ENCODE measurements at places on chromosomes 6 and 20.

GRCh38 chr6:133313068-133313467 is 71.9 kb downstream of the EYA4 start:
- DNase-seq = no peak

GRCh38 chr20:55135923-55136322 is 660.5 kb downstream of the DOK5 start:
- DNase-seq = no peak

DNA sequence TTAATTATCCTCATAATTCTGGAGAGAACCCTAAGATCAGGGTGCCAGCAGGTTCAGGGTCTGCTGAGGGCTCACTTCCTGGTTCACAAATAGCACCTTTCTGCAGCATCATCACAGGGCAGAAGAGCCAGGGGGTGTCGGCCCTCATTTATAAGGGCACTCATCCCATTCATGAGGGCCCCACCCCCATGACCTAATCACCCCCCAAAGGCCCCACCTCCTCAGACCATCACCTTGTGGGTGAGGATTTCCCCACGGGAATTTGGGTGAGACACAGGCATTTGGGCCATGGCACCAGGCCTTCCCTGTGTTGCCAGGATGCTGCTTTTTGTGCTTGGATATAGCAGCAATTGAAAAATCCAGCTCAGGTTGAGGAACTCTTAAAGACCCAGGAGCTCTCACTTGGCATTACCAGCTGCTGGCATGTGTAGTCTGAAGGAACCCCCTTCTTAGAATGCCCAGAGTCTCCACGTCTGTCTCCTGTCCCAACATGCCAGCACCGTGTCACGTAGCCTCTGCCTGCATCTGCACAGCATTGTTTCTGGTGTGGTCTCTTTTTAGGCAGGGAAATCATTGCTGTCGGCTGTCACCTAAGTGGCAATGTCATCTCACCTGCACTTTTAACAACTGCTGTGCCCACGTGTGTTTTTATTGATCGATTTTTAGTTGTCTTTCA is 71.5 kb downstream of the RPP40 start:
- DNase-seq = no peak

DNA sequence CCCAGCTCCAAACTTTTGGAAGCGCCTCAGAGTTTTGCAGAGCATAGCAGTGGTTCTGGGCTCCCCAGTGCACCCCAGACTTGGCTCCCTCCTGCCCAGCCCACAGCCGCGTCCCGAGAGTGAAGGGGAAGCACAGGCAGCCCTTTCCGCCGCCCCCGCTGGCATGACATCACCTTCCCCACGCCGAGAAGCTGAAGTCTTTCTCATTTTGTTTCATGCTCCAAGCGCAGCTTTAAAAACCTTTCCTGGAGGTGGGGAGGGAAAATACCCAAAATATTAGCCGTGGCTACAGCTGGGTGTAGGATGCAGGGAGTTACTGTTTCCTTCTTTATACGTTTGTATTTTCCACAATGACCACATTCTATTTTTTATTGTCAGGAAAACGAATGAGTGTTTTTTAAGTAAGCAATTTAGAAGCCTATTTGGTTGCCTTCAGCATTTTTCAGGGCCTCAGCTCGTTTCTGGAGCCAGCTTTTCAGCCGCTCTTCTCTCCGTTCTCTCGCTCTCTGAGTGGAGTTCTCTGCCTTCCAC is 72.9 kb downstream of the SNX5 start:
- DNase-seq = peak; percentile 88

GRCh38 chr6:48429610-48430009 is 318.6 kb upstream of the PTCHD4 start:
- no peak for DNase-seq

- DNase-seq = no peak
Measured at GRCh38 chr20:37954626-37955025, 51.7 kb downstream of the VSTM2L start.

GRCh38 chr6:19831358-19831757 is 5.8 kb upstream of the ID4 start:
- DNase-seq = no peak

- no peak for DNase-seq
Measured at GRCh38 chr6:25535632-25536225, 116.3 kb upstream of the SCGN start.

GRCh38 chr6:167819576-167819975 is 7.1 kb upstream of the AFDN start:
- no peak for DNase-seq

GRCh38 chr6:45633272-45633908 is 255.7 kb upstream of the SUPT3H start:
- no peak for DNase-seq

DNA sequence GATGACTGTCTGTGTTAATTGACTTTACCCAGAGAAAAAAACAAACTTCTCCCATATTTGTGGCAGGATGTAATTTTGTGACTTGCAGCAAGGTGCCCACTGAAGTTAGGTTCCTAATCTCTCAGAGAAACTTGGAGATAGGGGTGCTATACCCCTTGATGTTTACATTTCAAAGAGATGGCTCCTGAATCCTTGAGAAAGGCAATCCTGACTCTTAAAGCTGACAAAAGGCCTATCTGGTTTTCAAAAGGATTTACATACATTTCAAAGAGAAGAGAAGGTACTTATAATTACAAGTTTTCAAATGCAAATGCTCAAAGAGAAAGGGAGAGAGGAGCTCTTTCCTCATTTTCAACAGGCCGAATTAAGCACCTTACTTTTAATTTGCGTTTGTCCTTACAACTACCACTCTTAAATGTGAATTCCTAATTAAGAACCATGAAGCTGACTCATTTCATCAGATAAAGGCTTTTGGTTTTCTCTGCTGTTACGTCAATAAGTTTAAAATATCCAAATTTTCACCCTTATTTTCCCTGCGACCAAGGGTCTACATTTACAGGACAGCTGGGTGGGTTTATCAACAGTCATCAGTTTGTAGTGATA is 711.8 kb upstream of the MAP3K7 start:
- DNase-seq = no peak

GRCh38 chr20:57653910-57654309 is 33.7 kb upstream of the ZBP1 start:
- no peak for DNase-seq

- no peak for DNase-seq
Measured at GRCh38 chr6:164258421-164258820, 843.9 kb downstream of the QKI start.

DNA sequence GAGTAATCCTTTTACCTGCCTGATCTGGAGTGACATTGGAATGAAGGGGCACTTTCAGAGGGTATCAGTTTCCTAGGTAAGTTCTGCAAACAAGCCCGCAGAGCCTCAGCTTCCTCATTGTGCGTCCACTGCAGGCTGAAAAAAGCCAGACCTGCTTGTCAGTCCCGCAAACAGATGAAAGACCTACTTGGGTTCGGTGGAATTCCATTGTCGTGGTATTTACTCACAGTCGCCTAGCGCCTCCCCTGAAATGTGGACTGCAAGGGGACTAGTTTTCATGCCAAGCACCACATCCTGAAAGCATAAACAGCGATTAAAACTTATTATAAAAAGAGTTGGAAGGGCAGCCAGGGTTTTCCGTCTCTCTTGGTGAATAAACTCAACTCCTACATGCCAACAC is 121.5 kb downstream of the PAX1 start:
- no peak for DNase-seq

Data from inflammatory macrophage treated with lipopolysaccharide for 4 hours (primary cell).